NCI-H1048 (cell line): ENCODE measurements at places on chromosomes 4 and X.

DNA sequence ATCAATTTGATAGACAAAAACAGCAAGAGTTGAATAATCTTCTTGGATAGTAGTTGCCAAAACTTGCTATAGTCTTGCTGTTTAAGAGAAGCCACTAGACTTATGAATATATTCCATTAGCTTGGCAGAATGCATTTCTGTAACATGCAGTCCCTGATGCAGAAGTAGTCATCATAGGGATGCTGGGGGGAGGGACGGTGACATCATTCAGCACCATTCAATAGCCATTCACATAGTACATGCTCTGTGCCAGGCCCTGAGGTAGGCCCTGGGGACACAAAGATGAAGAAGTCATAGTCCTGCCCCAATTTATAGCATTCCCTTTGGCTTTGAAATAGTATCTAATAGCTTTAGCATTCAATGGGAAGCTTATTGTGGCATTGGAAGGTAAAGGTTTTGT is 185.5 kb upstream of the AFF2 start:
- no peak for DNase-seq

- no peak for DNase-seq
These were observed 173.2 kb upstream of the FAM9B start for GRCh38 chrX:9207142-9207541.

- DNase-seq = no peak
These were observed 109.5 kb downstream of the DDX60 start for GRCh38 chr4:168208957-168209614.

DNA sequence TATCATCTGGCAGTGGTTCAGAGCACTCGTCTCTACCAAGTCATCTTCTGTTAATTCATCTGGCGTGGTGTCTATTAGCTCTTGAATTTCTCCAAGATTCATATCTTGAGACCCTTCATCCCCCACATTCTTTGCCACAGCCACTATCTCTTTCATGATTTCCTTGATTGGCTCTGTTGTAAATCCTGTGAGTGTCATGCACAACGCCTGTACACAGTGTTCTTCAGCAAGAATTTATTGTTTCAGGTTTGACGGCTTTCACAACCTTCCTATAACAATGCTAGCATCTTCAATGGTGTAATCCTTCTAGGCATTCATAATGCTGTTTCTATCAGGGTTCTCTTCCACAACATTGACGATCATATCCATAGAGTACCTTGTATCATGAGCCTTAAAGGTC is 30.9 kb downstream of the MGST2 start:
- no peak for DNase-seq

DNA sequence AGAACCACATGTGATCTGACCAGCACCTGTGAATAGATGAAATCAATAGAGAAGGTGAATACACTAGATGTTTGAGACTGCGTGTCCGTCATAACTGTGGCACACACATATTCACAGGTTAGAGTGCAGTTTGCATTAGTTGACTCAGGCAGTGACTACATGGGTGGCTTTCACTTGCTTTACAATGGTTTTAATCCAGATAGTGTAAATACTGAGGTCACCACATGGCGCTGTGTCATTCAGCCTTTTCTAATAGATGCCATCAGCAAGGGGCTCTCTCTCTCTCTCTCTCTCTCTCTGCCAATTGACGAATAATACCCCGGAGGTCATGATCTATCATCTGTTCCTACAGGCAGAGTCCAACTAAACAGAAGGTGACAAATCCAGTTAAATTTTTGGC is 30.7 kb upstream of the FGF13 start:
- DNase-seq = no peak

DNA sequence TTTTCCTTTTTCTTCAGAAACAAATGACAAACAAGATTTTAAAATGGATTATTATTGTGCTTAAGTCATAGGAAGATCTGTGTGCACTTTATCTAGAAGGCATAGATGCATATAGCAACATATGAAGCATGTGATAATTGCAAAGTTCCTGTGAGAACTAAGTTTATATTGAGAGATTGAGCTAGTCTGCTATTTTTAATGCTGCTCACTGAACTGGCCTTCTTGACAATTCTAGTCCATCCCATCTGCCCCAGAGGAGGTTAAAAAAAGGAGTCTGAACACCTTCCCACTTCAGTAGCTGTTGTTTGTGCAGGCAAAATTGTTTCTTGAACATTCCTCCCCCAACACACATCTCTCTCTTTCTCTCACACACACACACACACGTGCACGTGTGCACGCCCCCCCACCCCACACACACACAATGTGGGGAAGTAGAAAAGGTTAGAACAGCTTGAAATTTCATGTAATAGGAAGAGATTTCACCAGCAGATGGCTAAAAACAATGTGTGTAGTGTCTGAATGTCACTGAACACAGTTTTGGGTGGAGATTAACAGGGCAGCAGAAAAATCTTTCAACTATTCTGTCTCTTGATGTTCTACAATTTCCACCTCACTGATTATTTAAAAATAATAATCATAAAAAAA is 108.0 kb downstream of the GPM6A start:
- no peak for DNase-seq

DNA sequence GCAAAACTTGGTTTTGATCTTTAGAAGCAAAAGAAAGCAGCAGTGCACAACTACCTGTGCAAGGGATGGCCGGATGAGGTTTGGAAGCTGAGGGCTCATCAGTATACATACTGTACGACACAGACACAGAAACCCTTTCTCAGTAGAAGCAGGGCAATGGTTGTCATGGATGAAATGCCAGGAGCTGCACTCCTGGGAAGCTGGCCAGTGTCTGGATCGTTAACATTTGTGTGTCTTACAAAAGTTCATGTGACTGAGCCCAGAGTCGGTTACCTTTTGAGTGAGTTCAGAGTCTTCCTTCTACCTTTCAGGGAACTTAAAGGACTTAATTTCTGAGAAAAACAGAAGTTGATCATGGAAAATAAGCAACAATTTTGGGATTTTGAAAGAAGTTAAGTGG is 230.3 kb downstream of the APBB2 start:
- DNase-seq = no peak

DNA sequence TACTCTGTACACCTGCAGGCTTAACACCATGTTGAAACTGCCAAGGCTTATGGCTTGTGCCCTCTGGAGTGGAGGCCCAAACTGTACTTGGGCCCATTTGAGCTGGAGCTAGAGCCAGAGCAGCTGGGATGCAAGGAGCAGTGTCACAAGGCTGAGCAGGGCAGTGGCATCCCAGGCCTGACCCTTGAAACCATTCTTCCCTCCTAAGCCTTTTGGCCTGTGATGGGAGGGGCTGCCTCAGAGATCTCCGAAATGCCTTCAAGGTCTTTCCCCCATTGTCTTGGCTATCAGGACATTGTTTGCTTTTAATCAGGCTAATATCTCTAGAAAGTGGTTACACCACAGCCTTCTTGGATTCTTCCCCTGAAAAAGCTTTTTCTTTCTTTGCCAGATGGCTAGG is 10.9 kb upstream of the PNMA5 start:
- DNase-seq = no peak
